ENCODE measurements at places on chromosomes 2 and 18. TPM values are rescaled to one million over a fixed set of nuclear protein-coding genes. Genes with fewer than 3 reads are reported as not detected.

DNA sequence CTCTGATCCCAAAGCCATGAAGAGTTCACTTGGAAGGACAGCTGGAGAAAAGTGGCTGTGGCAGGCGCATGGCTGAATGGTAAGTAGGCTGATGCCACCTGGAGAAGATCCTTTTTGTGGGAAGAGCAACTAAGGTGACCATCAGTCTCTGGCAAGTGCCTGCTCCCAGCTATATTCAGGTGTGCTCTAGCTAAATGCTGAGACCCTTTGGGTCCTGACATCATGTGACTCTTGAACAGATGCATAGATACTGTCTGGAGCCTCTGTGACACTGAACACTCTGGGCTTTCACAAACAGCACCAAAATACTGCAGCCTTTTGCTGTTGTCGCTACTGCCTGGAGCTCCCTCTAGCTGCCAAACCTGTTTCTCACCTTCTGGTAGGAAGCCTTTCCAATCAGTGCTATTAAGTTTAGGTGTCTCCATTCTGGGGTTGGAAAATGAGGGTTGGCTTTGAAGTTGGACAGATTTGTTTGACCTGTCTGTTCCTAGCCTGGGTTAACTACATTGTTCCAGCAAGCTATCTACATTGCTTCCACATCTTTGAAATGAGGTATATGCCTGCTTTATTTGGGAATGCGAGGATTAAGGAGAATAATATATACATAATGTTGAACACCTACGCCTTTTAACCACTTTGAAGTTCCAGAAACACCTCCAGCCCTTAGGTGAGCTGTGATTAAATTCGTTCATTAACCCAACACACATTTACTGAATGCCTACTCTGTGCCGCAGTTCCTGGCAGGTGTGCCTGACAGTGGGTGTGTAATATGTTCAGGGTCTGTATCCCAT lies 3.1 kb downstream of the EGR4 start:
- no peak overlapping the region for H3K4me3 ChIP-seq
- H3K27ac ChIP-seq: no peak overlapping the region

Gene CELF4
- not detected for total RNA-seq

GRCh38 chr2:173874894-173875237 lies 90.3 kb downstream of the SP3 start:
- H3K4me3 ChIP-seq: no peak overlapping the region
- H3K27me3 ChIP-seq: no peaks in the 10 kb centered on the region
- no peaks in the 10 kb centered on the region for H3K36me3 ChIP-seq
- H3K27ac ChIP-seq: no peak overlapping the region

- no peak overlapping the region for H3K4me3 ChIP-seq
- no peaks in the 10 kb centered on the region for H3K36me3 ChIP-seq
- H3K27me3 ChIP-seq: no peaks in the 10 kb centered on the region
- no peaks in the 10 kb centered on the region for H3K4me1 ChIP-seq
Observed at GRCh38 chr2:5939553-5939952, 247.4 kb downstream of the SOX11 start.

Gene SLC8A1
- 5.6 TPM for total RNA-seq

- H3K4me1 ChIP-seq: no peaks in the 10 kb centered on the region
- no peak overlapping the region for H3K27ac ChIP-seq
- no peak for DNase-seq
- no peaks in the 10 kb centered on the region for H3K27me3 ChIP-seq
- H3K36me3 ChIP-seq: no peaks in the 10 kb centered on the region
Observed at GRCh38 chr2:235609746-235610145, 115.9 kb downstream of the AGAP1 start.

DNA sequence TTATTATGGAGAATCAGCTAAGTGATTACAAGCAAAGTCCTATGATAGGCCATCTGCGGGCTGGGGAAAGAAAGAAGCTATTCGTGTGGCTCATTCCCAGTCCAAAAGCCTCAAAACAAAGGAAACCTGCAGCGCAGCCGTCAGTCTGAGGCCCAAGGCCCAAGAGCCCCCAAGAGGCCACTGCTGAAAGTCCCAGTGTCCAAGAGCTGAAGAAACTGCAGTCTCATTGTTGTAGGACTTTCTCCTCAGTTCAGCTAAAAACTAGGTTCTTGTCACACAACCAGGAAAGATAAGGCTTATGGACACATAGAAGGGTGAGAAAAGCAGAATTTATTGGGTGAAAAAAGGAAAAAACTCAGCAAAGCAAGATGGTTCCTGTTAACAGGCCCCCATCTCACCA lies 143.2 kb downstream of the RHBDD1 start:
- H3K27me3 ChIP-seq: no peaks in the 10 kb centered on the region
- DNase-seq: no peak
- no peaks in the 10 kb centered on the region for H3K36me3 ChIP-seq
- no peak overlapping the region for H3K4me3 ChIP-seq
- no peak overlapping the region for H3K27ac ChIP-seq

Gene MSH6
- 11.8 TPM for total RNA-seq

GRCh38 chr2:172329774-172330671 lies 97.4 kb upstream of the ITGA6 start:
- no peak for DNase-seq
- peaks cover 3% of the 10 kb centered on the region for H3K4me1 ChIP-seq
- H3K27ac ChIP-seq: peak overlapping the region; percentile 37
- no peaks in the 10 kb centered on the region for H3K27me3 ChIP-seq
- no peak overlapping the region for H3K4me3 ChIP-seq

- H3K4me1 ChIP-seq: no peaks in the 10 kb centered on the region
- no peak overlapping the region for H3K27ac ChIP-seq
- H3K4me3 ChIP-seq: no peak overlapping the region
- no peaks in the 10 kb centered on the region for H3K36me3 ChIP-seq
- no peaks in the 10 kb centered on the region for H3K27me3 ChIP-seq
Observed at GRCh38 chr2:145931781-145932395, 1412.0 kb upstream of the ZEB2 start.

DNA sequence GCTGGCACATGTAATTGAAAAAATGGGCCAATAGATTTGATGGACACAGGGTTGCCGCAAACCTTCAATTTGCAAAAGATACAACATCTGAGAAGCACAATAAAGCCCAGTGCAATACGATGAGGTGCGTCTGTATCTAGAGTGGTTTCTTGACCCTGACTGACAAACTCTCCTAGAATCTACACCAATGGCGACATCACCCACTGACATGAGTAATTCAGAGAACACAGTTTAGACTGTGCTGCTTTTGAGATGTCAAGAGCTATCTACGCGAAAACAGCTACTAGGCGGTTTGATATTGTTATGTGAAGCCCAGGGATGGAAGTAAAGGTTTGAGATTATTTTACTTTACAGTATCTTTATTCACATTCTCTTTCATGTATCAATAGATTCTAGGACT lies 104.9 kb downstream of the EIPR1 start:
- H3K36me3 ChIP-seq: no peaks in the 10 kb centered on the region
- DNase-seq: no peak
- no peak overlapping the region for H3K27ac ChIP-seq
- H3K4me3 ChIP-seq: no peak overlapping the region

DNA sequence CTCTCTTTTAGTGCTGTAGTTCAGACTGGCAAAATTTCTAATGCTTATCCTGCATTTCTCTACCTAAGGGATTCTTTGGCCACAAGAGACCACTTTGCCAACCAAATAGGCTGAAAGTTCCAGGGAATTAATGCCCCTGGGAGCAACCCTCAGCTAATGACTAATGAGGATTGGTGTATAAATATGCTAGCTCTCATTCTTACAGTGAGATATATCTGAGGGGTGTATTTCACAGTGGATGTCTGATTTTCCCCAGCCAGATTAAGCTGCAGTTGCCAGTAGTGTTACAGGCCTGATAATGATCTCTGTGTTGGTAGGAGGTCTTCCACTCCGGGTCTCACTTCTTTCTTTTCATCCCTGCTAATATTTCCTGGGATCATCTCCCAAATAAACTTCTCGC lies 90.4 kb downstream of the GULP1 start:
- H3K27ac ChIP-seq: peak overlapping the region; percentile 85
- DNase-seq: no peak
- H3K4me1 ChIP-seq: peaks cover 7% of the 10 kb centered on the region
- no peaks in the 10 kb centered on the region for H3K27me3 ChIP-seq
- H3K4me3 ChIP-seq: peak overlapping the region; percentile 39
- peaks cover 17% of the 10 kb centered on the region for H3K36me3 ChIP-seq

Gene CERKL
- total RNA-seq: not detected

Gene KLHL14
- total RNA-seq: not detected

GRCh38 chr2:64219149-64219548 lies 74.9 kb upstream of the PELI1 start:
- no peak overlapping the region for H3K4me3 ChIP-seq
- no peaks in the 10 kb centered on the region for H3K4me1 ChIP-seq
- H3K27ac ChIP-seq: no peak overlapping the region

Gene TMEM150A
- total RNA-seq: 26.7 TPM

Gene TUBA4B
- total RNA-seq: not detected

Gene UGT1A8
- not detected for total RNA-seq

GRCh38 chr2:160469164-160469563 lies 24.4 kb downstream of the RBMS1 start:
- H3K27ac ChIP-seq: no peak overlapping the region
- no peak for DNase-seq
- peaks cover 18% of the 10 kb centered on the region for H3K4me1 ChIP-seq
- H3K36me3 ChIP-seq: no peaks in the 10 kb centered on the region
- H3K4me3 ChIP-seq: no peak overlapping the region

Gene ITGA4
- 6.6 TPM for total RNA-seq

DNA sequence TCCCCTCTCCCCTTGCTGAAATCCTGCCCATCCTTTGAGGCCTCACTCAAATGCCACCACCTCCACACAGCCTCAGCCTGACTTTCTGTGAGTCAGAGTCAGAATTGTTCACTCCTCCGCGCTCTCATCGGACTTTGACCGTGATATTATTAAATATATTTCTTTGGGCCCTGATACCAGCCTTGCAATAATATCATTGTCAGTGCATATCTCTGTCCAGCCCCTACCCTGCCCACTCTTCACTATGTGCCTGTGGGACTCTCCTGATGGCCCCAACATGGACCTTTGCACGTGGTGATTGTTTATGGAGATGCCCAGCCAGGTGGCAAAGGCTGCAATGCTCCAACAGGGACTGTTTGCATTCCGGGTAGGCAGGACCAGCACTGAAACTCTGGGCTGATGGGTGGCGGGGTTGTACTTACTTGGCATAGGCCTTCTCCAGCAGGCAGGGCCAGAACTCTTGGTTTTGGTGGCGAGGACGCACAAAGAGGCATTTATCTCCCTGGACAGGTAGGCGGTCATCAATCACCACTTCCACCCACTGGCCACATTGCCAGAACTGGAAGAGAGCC lies 37.3 kb downstream of the CAPN13 start:
- no peaks in the 10 kb centered on the region for H3K27me3 ChIP-seq
- DNase-seq: no peak
- no peak overlapping the region for H3K27ac ChIP-seq
- H3K4me3 ChIP-seq: no peak overlapping the region

Gene RAB27B
- 0.11 TPM for total RNA-seq

GRCh38 chr2:134014196-134014960 lies 239.5 kb upstream of the MGAT5 start:
- H3K36me3 ChIP-seq: no peaks in the 10 kb centered on the region
- no peak overlapping the region for H3K27ac ChIP-seq
- H3K4me1 ChIP-seq: no peaks in the 10 kb centered on the region
- no peak for DNase-seq

DNA sequence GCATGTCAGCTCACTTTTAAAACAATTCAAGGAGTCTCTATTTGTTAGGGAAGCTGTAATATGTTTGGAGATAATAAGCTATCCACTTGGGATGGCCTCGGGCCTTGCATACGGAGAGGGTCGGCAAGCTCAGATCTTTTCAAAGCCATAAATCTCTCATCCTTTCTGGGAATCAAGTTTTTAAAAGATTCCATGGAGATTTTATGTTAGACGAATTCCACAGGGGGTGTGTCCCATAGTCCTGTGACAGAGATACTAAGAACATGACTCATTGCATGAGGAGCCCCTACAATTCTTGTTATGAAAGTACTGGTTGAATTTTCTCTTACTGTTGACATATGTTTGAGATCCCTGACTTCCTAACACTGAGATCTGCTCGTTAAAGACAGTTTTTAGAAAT lies 108.7 kb downstream of the FEZ2 start:
- H3K4me3 ChIP-seq: no peak overlapping the region
- H3K27me3 ChIP-seq: no peaks in the 10 kb centered on the region
- DNase-seq: no peak
- no peaks in the 10 kb centered on the region for H3K36me3 ChIP-seq
- H3K27ac ChIP-seq: peak overlapping the region; percentile 81

DNA sequence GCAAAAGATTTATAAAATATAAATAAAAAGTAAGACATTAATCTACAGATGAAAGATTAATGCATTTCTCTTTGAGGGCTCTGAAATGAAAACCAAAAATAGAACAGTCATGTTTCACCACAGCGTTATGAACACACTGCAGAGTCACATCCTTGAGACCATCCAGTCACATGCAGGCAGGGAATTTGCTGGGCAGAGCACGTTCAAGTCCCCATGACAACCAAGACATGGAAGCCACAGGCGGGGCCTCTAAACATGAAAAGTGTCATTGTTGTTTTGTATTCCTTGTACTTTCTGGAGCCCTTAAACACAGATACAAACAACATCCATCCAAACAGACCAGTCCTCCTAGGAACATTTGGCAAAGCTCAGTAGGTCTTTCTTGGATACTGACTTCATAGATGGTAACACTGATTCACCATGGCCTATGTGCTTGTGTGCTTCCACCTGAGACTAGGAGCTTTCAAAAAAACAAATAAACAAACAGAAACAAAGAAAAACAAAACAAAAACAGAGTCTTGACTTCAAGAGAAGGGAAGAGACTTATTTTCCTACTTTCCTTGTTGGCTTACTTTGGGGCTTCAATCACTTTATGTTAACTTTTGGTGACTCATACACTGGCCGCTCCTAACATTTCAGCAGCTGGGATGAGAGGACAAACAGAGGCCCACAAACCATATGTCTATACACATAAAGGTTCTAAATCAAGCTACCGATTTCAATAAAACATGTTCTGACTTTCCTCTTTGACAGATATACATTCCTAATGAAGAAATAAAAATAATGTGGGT lies 99.5 kb upstream of the CCDC85A start:
- H3K27me3 ChIP-seq: no peaks in the 10 kb centered on the region
- H3K4me3 ChIP-seq: no peak overlapping the region
- no peaks in the 10 kb centered on the region for H3K4me1 ChIP-seq
- no peak overlapping the region for H3K27ac ChIP-seq

Gene CFC1
- not detected for total RNA-seq

Gene STON1
- total RNA-seq: 23.4 TPM

- H3K27ac ChIP-seq: no peak overlapping the region
- no peaks in the 10 kb centered on the region for H3K27me3 ChIP-seq
- no peak overlapping the region for H3K4me3 ChIP-seq
- DNase-seq: no peak
- no peaks in the 10 kb centered on the region for H3K36me3 ChIP-seq
- peaks cover 12% of the 10 kb centered on the region for H3K4me1 ChIP-seq
Observed at GRCh38 chr2:207479198-207479785, 50.5 kb upstream of the CREB1 start.

- peaks cover 55% of the 10 kb centered on the region for H3K27me3 ChIP-seq
- peak; percentile 82 for DNase-seq
- H3K27ac ChIP-seq: no peak overlapping the region
- H3K36me3 ChIP-seq: no peaks in the 10 kb centered on the region
Observed at GRCh38 chr2:172103471-172104272, 972 bp upstream of the DLX2 start.

GRCh38 chr18:70116949-70117348 lies 88.5 kb downstream of the RTTN start:
- DNase-seq: no peak
- no peak overlapping the region for H3K4me3 ChIP-seq
- no peak overlapping the region for H3K27ac ChIP-seq
- no peaks in the 10 kb centered on the region for H3K4me1 ChIP-seq
- no peaks in the 10 kb centered on the region for H3K36me3 ChIP-seq

Gene DAPL1
- total RNA-seq: not detected

Measured in ascending aorta (tissue), 2 donors.